Right ventricle myocardium superior (tissue), 1 donor: ENCODE measurements at places on chromosomes 3 and 15. TPM values are rescaled to one million over a fixed set of nuclear protein-coding genes. Genes with fewer than 3 reads are reported as not detected.

GRCh38 chr3:117922039-117922438 lies 1112.6 kb downstream of the IGSF11 start:
- DNase-seq, result no peak

DNA sequence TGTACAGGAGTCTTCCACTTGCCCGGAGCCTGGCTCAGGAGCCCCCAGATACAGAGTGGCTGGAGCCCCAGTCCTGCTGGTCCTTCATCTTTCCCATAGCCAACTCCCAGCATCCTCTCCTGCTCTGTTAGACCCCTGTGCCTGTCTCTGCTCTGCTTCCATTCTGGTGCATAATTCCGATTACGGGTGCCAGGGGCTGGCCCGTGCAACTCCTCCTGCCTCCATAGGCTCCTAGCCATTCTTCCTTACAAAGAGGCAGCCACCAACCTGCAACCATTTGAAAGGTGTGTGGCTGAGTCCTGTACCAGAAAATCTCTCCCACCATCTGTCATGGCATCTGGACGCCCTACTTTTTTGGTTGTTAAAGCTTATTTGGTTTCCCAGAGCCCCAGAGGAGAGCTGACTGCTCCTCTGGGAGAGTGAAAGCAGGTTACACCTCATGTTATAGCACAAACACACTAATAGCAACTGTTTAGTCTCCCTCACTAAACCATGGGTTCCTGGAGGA lies 5.2 kb upstream of the RAD18 start:
- DNase-seq, result no peak

DNA sequence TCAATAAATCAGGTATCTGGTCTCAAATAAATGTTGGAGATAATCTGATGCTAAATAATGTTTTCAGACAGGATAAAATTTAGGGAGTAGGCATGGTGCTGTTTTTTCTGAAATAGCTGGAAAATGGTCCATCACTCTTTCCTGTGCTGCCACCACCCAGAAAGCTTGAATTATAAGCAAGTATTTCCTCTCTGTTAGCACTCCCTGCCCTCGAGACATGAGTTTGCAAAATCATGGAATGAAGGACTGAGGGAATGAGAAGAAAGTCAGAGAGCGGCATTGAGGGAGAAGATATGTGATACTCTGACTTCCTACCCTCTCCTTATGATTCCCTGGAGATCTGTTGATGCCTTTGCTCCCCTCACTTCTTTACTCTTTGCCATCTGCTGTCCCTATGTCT lies 1095.7 kb downstream of the IGSF11 start:
- no peak for DNase-seq

GRCh38 chr3:76131396-76132153 lies 346.2 kb upstream of the ZNF717 start:
- no peak for DNase-seq

DNA sequence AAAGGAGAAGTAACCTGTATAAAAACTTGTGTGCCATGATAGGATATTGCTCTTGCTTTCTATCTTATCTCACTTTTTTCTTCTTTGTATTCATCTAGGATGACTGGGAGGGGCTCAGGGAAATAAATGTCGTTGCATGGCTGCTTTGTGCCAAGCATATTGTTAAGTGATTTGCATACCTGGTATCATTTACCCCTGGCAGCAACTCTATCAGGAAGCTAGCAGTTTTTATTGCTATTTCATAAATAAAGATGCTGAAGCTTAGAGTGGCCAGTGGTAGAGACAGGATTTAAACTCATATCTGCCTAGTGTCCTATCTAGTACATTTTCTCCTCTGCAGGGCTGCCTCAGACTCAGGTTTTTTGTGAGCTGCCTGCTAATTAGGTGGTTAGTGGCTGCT lies 253.3 kb downstream of the PTPRG start:
- DNase-seq, result no peak

DNA sequence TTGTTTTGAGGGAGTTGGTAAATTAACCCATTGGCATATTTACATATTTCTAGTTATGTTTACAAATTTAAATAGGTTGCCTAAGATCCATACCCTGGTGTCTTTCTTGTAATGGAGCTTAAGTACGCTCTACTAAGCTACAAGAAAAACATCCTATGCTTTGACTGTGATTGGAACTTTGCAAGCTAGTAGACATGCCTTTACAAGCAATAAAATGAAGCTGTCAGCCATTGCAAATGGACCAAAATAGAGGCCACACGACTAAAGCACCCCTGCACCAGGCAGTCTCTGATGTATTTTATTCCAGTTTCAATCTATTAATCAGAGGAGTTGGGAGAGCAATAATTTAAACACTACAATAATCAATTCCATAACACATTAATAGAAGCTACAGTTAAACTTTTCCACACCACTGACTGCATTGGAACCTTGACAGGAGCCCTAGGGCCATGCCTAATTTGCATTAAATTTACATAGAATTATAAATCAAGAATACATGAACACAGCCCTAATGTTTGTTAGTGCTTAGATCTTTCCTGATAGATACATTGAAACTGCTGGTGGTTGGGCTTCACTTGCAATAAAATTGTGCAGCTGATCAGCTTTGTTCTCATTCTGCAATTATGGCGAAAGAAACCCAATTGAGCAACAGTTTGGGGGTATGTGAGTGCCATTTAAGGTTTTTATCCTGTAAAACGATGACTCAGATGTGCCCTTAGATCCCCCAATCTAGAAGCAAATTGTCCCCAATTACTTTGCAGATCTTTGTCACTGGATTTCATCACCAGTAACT lies 360.1 kb downstream of the LSAMP start:
- DNase-seq, result no peak

DNA sequence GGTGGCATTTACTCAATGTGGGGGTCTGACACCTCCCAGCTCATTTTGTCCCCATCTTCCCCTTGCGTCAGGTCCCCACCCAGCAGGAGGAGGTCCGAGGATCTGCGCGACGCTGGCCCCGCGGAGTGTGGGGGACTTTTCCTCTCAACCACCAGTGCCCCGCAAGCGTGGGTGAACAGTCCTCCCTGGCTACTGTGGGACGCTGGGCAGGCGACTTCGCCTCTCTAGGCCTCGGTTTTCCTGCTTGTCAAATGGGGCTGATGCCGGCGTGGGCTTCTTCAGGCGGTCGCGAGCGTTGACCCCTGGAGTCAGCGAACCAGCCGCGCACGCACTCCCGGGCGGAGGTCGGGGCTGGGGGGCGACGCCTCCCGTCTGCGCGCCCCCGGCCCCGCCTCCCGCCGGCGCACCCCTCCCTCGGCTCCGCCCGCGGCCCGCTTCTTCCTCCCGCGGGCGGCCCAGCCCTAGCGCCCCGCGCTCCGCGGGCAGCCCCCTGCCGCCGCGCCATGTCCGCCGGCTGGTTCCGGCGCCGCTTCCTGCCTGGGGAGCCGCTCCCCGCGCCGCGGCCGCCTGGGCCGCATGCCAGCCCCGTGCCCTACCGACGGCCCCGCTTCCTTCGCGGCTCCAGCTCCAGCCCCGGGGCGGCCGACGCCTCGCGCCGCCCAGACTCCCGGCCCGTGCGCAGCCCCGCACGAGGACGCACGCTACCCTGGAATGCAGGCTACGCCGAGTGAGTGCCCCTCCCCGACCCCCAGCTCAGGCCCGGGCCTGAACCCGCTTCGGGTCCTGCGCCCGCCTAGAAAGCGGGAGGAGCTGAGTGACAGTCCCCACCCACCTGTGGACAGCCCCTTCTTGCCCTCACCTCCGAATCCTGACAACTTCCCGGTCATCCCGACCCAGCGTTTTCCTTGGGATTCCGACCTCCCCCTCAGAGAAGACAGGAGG lies at the start of gene PPM1M:
PPM1M (plus strand) TSS at position 438 of the 942 bp plus-strand sequence; CDS start at position 504, 66 bp downstream.
- peak; percentile 71 for DNase-seq

DNA sequence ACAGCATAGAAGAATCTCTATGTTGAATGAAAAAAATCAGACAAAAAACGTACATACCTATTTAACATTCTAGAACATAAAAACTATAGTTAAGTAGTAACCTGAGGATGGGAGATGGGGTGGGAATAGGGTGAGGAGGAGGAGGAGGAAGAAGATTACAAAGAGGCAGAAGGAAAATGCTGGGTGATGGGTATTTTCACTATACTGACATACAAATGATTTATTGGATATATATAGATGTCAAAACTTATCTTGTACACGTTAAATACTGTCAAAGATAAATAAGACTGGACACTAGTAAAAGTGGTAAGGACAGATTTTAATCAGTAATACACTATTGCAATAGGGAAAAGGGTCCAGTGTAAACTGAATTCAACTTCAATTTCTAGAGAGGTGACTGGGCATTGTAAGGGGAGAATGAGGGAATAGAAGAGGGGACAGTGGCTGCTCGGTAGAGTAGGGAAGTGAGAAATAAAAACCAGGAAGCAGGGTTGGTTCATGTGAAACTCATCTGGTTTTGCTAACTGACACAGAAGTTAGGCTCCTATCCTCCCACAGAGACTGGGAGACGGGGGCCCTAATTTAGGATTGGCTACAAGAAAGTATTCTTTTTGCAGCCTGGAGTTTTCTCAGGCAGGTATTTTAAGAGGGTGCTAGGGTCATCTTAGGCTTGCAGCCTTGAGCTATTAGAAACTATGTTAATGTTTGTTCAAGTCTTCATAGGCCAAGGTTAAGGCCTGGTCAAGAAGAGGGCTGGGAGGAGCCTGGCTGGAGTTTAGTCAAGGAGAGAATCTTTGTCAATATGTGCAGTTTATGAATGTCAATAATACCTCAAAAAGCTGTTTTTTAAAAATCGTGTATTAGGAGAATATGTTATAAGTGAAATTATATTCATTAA lies 15.0 kb upstream of the C15orf61 start:
- DNase-seq, result no peak

- DNase-seq, result no peak
Observed at GRCh38 chr3:131402391-131403039, 20.9 kb downstream of the NUDT16 start.

- no peak for DNase-seq
Observed at GRCh38 chr15:65722191-65722590, 69.9 kb downstream of the DENND4A start.

- no peak for DNase-seq
Observed at GRCh38 chr15:93245661-93246042, 156.6 kb upstream of the RGMA start.

DNA sequence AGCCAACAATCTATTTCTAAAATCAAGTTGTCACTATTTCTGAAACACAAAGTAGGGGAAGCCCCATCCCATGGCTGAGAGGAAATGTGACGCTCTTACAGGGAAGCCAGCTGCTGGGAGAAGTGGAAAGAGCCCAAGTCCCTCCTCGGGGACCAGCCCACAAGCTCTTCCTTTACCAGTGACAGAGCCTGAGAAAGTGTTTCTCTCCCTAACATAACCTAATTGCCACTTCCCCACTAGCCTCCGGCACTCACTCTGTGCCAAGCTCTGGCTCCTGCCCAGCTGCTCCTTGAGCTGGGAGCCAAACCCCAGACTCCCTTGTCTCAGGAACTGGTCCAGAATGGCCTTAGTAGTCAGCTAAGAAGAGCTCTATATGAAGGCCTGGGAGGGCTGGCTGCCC lies 42.9 kb downstream of the TNFAIP8L3 start:
- DNase-seq, result peak; percentile 82

DNA sequence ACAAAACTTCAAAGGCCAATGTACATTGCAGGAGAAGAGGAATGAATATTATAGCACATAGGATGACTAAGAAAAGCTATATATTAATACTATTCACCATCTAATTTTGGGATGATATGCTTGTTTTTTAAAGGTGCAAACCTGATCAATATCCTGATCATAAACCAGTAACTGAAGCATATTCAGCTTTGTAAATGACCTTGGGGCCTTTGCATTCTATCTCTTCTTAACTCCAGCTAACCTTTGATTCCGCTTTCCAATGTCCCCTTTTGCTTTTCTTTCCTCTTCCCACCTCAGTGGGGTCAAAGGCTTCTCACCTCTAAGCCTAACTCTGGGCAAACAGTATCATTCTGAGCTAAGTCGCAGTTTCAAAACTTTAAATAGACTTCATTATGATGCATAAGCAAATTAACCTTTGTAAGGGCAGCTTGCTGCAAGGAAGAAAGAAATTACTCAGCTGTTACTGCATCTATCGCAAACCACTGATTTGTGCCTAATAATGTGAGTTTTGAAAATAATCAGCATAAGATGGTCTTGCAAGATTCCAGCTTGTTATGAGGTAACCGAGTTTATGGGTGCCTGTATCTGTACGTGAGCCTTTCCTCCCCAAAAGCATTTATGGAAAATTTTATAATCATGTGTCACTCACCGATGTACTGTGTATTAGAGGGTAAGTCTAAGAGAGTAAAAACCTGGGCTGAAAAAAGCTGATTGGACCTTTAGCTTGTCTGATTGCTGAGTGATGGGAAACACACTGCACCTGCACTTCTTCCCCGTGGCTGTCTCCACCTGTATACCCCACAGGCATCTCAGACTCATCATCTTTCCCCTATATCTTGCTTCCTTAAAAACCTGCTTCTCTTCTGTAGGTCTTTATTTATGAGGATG lies 116.8 kb downstream of the TPRG1 start:
- no peak for DNase-seq

DNA sequence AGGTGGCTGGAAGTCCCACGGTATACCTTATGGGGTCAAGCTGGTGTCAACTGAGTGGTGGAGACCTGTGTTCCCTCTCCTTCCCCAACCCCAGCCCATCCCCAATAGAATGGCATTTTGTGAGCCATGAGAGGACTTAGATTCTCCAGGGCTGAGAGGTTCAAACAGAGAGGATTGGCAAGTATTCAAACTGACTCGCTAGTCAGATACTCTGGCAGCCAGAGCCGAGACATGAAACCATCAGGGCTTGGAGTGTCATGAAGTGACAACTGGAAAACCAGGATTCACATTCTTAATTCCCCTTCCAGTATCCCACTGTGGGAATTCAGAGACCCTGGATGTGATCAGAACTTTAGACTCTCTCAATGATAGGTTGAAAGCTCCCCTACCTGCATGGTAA lies 159.4 kb upstream of the SNTN start:
- no peak for DNase-seq

DNA sequence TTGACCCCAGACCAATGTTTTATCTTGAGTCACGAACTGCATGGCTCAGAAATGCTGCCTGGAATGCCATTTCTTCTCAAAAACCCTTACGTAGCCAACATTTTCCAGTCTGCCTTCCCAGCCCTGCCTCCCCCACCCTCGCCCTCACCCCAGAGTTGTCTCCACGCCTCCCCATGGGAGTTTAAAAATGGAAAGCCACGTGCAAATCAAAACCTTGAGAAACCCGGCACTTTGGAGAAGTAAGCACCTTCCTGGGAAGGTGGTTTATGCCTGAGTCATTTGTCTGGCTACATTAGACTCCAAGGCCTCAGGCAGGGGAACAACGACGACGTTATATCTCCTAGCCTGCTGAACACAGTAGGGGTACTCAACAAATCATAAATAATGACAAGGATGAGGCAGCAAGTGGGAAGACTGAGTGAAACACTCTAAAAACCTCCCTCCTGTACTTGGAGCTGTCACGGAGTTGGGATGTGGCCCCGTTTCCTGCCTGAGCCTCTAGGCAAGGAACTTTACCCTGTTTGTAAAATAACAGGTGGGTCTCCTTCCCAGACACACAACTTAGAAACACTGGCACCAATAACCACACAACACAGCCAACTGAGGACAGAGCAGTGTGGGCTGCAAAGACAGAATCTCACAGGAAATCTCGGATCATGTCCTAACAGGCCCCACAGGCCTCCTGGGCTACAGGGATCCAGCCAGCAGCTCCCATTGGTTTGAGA lies 179.1 kb downstream of the NTRK3 start:
- no peak for DNase-seq

Gene KIF23
- 0.70 TPM for total RNA-seq

Gene KLHL18
- 48.4 TPM for total RNA-seq

Gene CEMIP
- total RNA-seq, result not detected

Gene CEP19
- total RNA-seq, result 0.91 TPM

Gene CFAP91
- 0.75 TPM for total RNA-seq

Gene UROC1
- total RNA-seq, result not detected

Gene NLGN1
- total RNA-seq, result 7.8 TPM
